ENCODE measurements at places on chromosomes 11 and 22. TPM values are rescaled to one million over a fixed set of nuclear protein-coding genes. Genes with fewer than 3 reads are reported as not detected.

The CPT1A gene
- 15.6 TPM for polyA plus RNA-seq

The TESMIN gene
- polyA plus RNA-seq, result 0.79 TPM

The OSM gene
- polyA plus RNA-seq, result 9.6 TPM

The APOL1 gene
- 3.3 TPM for polyA plus RNA-seq

The DBX1 gene
- not detected for polyA plus RNA-seq

The COMMD9 gene
- 29.3 TPM for polyA plus RNA-seq

The GAB4 gene
- not detected for polyA plus RNA-seq

The APOBEC3G gene
- polyA plus RNA-seq, result 94.2 TPM

The CD3G gene
- polyA plus RNA-seq, result 0.76 TPM

The APOBEC3H gene
- polyA plus RNA-seq, result 1.2 TPM

The DCHS1 gene
- 0.79 TPM for polyA plus RNA-seq

The OR5AP2 gene
- not detected for polyA plus RNA-seq

The LYVE1 gene
- polyA plus RNA-seq, result not detected

The RIMBP3B gene
- not detected for polyA plus RNA-seq

The SELENOO gene
- 62.1 TPM for polyA plus RNA-seq

The PDE2A gene
- polyA plus RNA-seq, result 0.88 TPM

Data from B cell (primary cell).